ENCODE measurements at places on chromosomes 16 and 17.

GRCh38 chr17:78745407-78746088 is 36.5 kb downstream of the CYTH1 start:
- H3K4me3 ChIP-seq: peak overlapping the region; percentile 83
- H3K36me3 ChIP-seq: peaks cover 55% of the 10 kb centered on the region
- H3K4me1 ChIP-seq: peaks cover 73% of the 10 kb centered on the region
- DNase-seq: peak; percentile 52
- H3K27me3 ChIP-seq: no peaks in the 10 kb centered on the region
- peak overlapping the region; percentile 82 for H3K27ac ChIP-seq

DNA sequence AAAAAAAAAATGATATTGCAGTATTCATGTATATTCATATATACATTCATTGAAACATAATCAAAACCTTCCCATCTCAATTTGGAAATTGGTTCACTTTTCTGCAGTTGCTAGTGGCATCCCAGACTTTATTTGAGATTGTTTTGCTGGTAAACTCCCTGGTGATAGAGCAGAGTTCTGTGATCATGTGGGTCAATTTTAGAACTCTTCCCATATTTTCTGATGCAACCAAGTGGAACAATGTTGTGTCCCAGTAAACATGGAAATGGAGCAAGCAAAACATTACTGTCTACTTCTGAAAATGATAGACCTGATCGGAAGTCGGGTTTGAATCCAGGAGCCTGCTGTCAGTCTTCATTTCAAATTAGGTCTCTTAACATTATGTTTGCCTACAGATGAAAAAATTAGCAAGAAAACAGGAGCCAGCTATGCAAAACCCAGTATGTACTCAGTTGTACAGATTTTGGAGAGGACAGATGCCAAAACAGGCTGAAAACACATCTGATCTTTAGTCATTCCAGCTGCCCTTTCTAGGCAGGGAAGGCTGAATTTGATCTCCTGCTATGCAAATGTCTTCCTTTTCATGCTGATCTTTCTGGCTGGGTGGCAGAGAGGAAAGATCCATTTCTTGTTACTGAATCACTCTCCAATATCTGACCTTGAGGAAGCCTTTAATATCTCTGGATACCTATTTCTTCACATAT is 786.6 kb upstream of the SOX9 start:
- no peak overlapping the region for H3K4me3 ChIP-seq
- no peak overlapping the region for H3K27ac ChIP-seq
- H3K27me3 ChIP-seq: no peaks in the 10 kb centered on the region
- DNase-seq: no peak
- H3K36me3 ChIP-seq: no peaks in the 10 kb centered on the region

DNA sequence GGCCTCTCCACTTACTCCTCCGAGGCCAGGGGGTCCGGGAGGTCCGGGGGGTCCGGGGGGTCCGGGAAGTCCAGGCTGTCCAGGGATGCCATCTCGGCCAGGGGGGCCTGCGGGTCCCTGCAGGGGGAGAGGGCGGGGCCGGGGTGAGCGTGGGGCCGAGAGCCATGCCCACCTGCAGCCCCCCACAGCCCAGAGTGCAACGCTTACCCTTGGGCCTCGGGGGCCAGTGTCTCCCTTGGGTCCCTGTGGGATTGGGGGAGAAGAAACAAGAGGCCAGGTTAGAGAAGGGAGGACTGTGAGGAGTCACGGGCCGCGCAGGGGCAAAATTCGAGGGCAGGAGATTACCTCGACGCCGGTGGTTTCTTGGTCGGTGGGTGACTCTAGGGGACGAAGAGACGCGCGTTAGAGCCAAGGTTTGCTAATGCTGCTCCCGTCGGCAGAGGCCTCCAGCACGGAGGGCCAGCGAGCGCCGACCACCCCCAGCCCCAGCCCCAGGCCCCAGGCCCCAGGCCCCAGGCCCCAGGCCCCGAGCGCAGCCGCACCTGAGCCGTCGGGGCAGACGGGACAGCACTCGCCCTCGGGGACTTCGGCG is 2.1 kb downstream of the COL1A1 start:
- H3K36me3 ChIP-seq: peaks cover 3% of the 10 kb centered on the region
- H3K27me3 ChIP-seq: peaks cover 60% of the 10 kb centered on the region
- no peak for DNase-seq
- peaks cover 18% of the 10 kb centered on the region for H3K4me1 ChIP-seq
- peak overlapping the region; percentile 82 for H3K4me3 ChIP-seq

DNA sequence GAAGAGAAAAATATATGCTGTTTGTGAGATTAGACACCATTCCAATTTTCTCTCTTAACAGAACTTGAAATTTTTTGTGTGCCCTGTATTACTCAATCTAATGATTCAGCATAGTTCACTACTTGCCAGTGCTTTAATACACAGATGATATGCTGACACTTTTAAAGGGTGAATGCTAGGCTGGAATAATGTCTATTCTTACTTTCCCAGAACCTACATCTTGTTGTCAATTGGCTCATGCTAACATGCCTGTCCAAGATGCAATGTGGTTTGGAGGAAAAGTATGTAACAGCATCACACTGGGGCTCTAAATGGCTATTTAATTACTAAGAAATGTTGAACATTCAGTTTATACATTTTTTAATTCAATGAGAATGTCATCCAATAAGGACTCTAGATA is 7.6 kb upstream of the MAP2K6 start:
- DNase-seq: no peak
- no peaks in the 10 kb centered on the region for H3K4me1 ChIP-seq
- H3K27ac ChIP-seq: no peak overlapping the region
- no peaks in the 10 kb centered on the region for H3K36me3 ChIP-seq

DNA sequence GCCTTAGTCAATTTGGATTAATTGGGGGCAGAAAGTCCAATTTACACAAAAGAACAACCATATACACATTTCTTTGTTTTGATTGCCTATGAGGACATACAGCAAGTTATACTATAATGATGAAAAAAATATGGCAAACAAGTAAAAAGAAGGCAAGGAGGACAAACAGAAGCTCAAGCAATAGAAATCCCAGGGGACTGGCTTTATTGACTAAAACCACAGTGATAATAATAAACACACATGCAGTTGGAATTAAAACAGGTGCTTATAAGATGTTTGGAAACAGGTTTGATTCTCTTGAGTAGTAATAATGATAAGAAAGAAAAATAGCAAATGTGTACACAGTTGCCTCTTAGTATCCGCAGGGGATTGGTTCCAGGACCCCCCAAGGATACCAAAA is 176.4 kb downstream of the SHISA9 start:
- H3K36me3 ChIP-seq: no peaks in the 10 kb centered on the region
- no peak overlapping the region for H3K4me3 ChIP-seq
- no peaks in the 10 kb centered on the region for H3K27me3 ChIP-seq

DNA sequence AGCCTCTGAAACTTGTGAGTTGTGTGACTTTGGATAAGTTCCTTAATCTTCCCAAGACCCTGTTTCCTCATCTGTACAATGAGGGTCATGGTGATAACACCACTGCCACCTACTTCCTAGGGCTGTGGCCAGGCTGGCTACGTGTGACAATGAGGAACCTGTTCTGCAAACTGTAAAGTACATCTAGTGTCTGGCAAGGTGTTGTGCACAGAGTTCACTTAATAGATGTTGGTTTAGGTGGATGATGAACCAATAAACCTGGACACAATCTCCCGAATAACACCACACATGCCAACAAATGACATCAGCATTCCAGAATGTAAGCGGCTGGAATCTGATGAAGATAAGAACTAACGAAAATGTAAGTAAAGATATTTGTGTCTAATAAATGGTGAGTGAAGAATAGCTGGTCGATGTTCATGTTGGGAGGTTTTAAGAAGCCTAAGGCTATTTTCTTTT is 82.3 kb downstream of the MARCHF10 start:
- H3K27ac ChIP-seq: peak overlapping the region; percentile 77
- peaks cover 5% of the 10 kb centered on the region for H3K36me3 ChIP-seq
- no peaks in the 10 kb centered on the region for H3K27me3 ChIP-seq
- no peak for DNase-seq

DNA sequence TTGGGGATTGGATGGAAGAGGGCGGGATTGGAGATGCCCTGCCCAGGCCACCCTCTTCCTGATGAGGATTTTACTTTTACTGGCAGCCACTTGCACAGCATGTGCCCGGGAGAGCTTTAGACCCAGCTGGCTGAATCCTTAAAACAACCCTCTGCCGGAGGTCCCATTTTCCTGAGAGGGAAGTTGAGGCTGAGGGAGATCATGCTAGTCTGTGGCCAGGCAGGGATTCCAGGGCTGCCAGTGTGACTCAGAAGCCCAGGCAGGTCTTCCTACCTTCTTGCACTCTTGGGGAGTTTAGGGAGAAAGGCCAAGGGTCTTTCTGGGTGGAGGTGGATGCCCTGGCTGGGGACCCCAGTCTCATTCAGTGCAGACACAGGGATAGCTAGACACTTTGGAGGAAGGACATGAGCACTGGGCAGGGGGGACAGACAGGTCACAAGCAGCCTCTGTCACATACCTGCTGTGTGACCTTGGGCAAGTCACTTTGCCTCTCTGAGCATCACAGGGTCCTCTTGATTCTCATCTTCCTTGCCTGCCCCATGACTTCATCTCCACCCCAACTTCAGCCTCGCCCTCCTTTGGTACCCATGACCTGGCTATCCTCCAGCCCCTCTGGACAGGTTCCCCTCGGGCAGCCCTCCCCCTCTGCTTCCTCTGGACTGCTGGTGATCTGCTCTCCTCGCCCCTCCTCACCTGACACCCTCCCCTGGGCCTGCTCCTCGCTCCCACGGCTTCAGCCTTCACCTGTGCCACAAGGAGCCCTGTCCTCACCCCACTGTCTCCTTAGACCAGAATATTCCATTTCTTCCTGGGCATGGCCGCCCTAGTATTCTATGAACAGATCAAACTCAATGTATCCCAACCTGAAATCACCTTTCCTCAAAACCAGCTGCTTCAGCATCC is 11.3 kb upstream of the DCAF7 start:
- no peak overlapping the region for H3K27ac ChIP-seq
- H3K4me3 ChIP-seq: no peak overlapping the region
- peaks cover 48% of the 10 kb centered on the region for H3K27me3 ChIP-seq
- peaks cover 2% of the 10 kb centered on the region for H3K36me3 ChIP-seq
- no peak for DNase-seq

DNA sequence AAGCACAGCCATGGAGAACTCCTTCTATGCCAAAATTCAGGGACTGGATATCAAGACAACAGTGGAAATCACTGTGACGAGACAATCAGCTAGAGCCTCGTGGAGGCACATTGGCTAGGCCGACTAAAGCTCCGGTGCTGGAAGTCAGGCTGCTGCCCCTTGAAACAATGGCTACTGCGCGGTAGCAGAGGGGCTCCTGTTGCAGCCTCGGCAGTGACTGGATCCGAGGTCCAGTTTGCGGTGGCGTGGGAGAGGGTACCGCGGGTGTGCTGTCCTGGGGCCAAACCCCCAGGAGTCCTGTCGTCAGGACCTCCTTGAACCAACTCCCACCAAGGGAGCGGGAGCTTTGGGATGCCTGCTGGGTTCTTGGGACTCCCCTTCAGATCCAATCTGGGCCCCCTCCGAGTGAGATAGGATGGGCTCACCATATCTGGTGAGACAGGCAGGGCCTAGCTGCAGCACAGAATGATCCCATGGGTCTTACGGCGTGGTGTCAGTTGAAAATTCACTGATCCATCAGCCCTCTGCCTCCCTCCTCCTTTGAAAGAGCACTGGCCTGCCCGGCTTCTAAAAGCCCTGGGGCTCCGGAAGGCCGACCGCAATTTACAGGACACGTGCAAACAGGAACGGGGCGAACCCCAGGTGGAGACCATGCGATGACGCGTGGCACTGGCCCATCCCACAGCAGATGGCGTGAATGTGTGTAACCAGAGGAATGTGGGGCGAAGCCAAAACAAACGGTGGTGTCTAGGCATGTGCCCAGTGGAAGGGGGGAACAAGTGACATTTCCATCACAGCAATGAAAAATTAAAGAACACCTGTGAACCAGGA is 15.8 kb upstream of the KCNJ18 start:
- no peak overlapping the region for H3K4me3 ChIP-seq
- H3K36me3 ChIP-seq: no peaks in the 10 kb centered on the region
- H3K27me3 ChIP-seq: peaks cover 3% of the 10 kb centered on the region

GRCh38 chr16:31382485-31383161 is 10.5 kb upstream of the ITGAD start:
- H3K27ac ChIP-seq: no peak overlapping the region
- peak; percentile 70 for DNase-seq
- H3K4me3 ChIP-seq: no peak overlapping the region
- H3K4me1 ChIP-seq: peaks cover 12% of the 10 kb centered on the region
- peaks cover 6% of the 10 kb centered on the region for H3K36me3 ChIP-seq

DNA sequence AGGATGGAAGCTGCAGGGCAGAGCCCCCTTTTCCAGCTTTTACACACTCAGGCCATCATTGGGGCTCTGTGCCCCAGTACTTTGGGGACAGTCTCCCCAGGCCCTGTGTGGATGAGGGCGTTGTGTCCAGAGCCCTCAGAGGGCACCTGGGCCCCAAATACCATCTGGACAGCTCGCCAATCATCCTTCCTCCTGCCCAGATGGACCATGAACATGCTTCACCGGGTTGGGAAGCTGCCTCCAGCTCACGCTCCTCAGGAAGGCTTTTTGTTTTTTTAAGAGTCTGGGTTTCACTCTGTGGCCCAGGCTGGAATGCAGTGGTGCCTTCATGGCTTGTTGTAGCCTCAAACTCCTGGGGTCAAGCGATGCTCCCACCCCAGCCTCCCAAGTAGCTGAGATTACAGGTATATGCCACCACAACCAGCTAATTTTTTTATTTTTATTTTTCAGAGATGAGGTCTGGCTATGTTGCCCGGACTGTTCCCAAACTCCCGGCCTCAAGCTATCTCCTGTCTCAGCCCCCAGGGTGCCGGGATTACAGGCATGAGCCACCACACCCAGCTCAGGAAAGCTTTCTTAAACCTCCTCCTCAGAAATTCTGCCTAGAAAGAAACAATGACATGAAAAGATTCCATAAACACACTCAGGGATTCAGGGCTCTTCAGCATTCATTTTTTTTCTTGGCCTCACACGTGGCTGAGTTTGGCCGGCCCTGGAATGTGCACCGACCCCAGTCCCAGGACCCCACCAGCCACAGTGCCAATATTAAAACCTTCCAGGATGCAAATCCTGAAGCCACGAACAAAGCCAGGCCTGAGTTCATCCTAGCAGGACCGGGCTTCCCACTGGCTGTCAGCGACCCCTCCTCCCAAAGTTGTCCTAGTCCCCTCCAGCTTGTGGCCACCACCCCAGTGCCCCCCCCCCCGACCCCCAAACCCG is 27.4 kb upstream of the ZNF423 start:
- H3K27ac ChIP-seq: no peak overlapping the region
- no peak overlapping the region for H3K4me3 ChIP-seq

DNA sequence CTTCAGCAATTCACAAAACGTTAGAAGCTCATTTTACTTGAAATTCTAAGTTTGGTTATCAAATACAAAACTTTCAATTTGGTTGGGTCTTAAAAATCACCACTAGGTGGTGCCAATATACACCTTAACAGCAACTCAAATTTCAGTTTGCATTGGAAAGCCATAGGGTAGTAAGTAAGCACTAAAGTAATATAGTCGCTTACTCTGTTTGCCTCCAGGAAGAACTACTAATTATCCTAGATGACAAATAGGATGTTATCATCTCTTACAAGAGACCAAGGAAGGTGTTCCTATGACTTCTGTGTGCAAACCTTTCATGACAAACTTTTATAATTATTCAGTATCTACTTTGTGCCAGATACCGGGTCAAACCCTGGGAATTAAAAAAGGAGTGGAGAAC is 93.3 kb downstream of the MYO1D start:
- DNase-seq: no peak
- H3K4me3 ChIP-seq: no peak overlapping the region

Measured in effector memory CD8-positive, alpha-beta T cell (primary cell).